ENCODE measurements at places on chromosomes 3 and 15. TPM values are rescaled to one million over a fixed set of nuclear protein-coding genes. Genes with fewer than 3 reads are reported as not detected.

DNA sequence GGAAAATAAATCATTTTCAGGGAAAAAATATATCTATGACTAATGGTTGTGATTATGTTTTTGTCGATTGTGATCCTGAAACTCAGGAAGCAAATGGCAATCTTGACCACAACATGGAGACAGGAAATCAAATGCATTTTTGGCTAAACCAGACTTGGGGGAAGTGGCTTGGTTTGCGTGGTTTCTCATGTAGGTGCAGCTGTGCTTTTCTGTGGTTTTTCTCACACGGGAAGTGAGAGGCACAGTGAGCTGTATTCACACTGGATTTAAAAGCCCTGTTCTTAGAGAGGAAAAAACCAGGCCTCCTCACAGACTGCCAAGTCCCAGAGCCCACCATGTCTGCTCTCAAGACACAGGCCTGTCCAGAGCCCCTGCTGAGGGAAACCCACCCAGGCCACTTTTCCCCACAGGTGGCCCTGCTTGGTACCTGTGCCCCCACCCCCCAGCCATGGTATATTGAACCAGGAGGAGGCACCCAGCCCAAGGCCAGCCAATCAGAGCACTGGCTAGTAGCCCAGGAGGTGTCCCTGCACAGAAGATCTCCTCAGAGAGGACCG, 46.1 kb downstream of the BTD start:
- no peak for DNase-seq
- H3K36me3 ChIP-seq, result no peaks in the 10 kb centered on the region
- H3K4me3 ChIP-seq, result peak overlapping the region; percentile 50
- H3K4me1 ChIP-seq, result peaks cover 33% of the 10 kb centered on the region
- H3K27me3 ChIP-seq, result no peaks in the 10 kb centered on the region

Gene HIGD2B
- not detected for total RNA-seq

GRCh38 chr3:174907027-174907426, 47.9 kb downstream of the NAALADL2 start:
- DNase-seq, result no peak
- no peak overlapping the region for H3K27ac ChIP-seq
- no peaks in the 10 kb centered on the region for H3K27me3 ChIP-seq

DNA sequence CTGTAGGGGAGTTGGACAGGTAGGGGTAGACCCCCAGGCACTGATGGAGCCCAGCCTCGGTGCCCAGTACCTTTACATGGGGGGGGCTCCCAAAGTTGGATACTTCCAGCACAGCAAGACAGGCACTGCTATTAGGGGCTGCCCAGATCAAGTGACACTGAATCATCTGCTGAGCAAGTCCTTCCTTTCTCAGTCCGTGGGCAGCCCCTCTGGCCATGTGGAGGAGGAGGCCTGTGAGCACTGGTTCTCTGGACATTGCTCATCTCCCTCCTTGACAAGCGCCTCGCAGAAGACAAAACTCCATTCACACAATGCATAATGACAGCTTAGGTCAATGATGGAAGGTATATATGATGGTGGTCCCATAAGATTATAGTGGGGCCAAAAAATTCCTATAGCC, 35.7 kb downstream of the EEFSEC start:
- H3K27ac ChIP-seq, result no peak overlapping the region
- H3K36me3 ChIP-seq, result no peaks in the 10 kb centered on the region
- H3K4me1 ChIP-seq, result peaks cover 6% of the 10 kb centered on the region
- no peak overlapping the region for H3K4me3 ChIP-seq
- no peak for DNase-seq
- H3K27me3 ChIP-seq, result no peaks in the 10 kb centered on the region

GRCh38 chr15:78002996-78003395, 74.5 kb downstream of the TBC1D2B start:
- H3K27me3 ChIP-seq, result no peaks in the 10 kb centered on the region
- no peak overlapping the region for H3K27ac ChIP-seq
- no peak overlapping the region for H3K4me3 ChIP-seq
- DNase-seq, result no peak

DNA sequence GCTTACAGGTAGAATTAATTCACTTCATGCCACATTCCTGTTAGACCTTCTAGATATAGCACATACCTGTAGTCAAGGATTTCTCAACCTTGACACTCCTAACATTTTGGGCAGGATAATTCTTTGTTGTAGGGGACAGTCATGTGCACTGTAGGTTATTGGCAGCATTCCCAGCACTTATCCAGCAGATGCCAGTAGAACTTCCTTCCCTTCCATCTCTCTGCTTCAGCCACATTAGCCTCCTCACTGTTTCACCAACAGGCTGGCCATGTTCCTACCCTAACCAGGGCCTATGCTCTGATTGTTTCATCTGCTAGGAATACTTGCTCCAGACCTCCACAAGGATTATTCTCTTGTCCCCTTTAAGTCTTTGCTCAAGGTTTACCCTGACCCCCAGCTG, 68.0 kb upstream of the STAC start:
- no peaks in the 10 kb centered on the region for H3K27me3 ChIP-seq
- no peaks in the 10 kb centered on the region for H3K4me1 ChIP-seq
- H3K36me3 ChIP-seq, result no peaks in the 10 kb centered on the region
- no peak for DNase-seq
- H3K27ac ChIP-seq, result no peak overlapping the region

GRCh38 chr15:34855413-34855812, 60.1 kb upstream of the ACTC1 start:
- peaks cover 6% of the 10 kb centered on the region for H3K36me3 ChIP-seq
- H3K4me1 ChIP-seq, result peaks cover 57% of the 10 kb centered on the region
- no peaks in the 10 kb centered on the region for H3K27me3 ChIP-seq
- H3K4me3 ChIP-seq, result no peak overlapping the region
- no peak for DNase-seq

GRCh38 chr3:53688066-53688465, 158.2 kb downstream of the CHDH start:
- no peak for DNase-seq
- H3K27me3 ChIP-seq, result no peaks in the 10 kb centered on the region
- H3K4me1 ChIP-seq, result no peaks in the 10 kb centered on the region
- H3K27ac ChIP-seq, result no peak overlapping the region
- H3K36me3 ChIP-seq, result no peaks in the 10 kb centered on the region

Gene KNG1
- total RNA-seq, result not detected

Gene CD86
- total RNA-seq, result 18.0 TPM

- H3K36me3 ChIP-seq, result no peaks in the 10 kb centered on the region
- H3K27me3 ChIP-seq, result no peaks in the 10 kb centered on the region
- no peak for DNase-seq
- peaks cover 22% of the 10 kb centered on the region for H3K4me1 ChIP-seq
- no peak overlapping the region for H3K4me3 ChIP-seq
- H3K27ac ChIP-seq, result no peak overlapping the region
Measured at GRCh38 chr3:20240154-20240883, 54.3 kb upstream of the SGO1 start.

DNA sequence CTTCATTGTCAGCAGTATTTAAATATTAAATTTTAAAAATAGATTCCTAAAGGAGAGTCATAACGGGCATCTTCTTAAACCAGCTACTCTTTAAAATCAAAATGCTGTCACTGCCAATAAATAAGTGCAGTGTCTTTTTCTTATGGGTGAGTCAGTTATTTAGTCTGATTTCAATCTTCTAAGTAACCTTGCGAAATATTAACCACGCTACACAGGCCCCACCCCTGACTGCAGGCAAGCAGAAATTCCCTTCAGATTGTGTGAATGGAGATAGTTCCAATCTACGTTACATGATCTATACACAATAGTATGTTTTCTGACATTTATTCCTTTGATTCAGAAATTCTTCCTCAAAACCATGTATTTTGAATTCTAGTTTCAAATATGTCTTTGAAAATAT, 141.5 kb downstream of the GADL1 start:
- no peak overlapping the region for H3K4me3 ChIP-seq
- H3K36me3 ChIP-seq, result no peaks in the 10 kb centered on the region
- H3K27ac ChIP-seq, result no peak overlapping the region
- H3K27me3 ChIP-seq, result no peaks in the 10 kb centered on the region

- H3K4me1 ChIP-seq, result peaks cover 49% of the 10 kb centered on the region
- no peaks in the 10 kb centered on the region for H3K36me3 ChIP-seq
- no peak for DNase-seq
- no peaks in the 10 kb centered on the region for H3K27me3 ChIP-seq
- peak overlapping the region; percentile 58 for H3K4me3 ChIP-seq
Measured at GRCh38 chr3:11672363-11672762, 28.6 kb upstream of the VGLL4 start.

DNA sequence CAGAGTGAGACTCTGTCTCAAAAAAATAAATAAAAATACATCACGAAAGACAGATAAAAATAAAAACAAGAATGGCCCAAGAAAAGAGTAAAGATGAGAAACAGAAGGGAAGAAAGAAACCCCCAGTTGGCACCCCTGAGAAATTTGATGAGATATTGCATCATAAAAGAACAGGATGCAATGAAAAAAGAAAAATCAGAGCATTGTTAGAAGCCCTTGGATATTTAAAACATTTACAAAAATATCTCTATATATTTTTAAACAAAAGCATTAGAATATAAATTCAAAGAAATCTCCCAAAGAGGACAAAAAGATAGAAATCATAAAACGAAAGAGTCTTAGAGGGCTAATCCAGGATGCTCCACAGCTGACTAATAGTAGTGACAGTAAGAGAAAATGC, 18.6 kb upstream of the ZBTB38 start:
- no peaks in the 10 kb centered on the region for H3K27me3 ChIP-seq
- H3K27ac ChIP-seq, result no peak overlapping the region
- H3K36me3 ChIP-seq, result no peaks in the 10 kb centered on the region
- H3K4me1 ChIP-seq, result no peaks in the 10 kb centered on the region
- H3K4me3 ChIP-seq, result no peak overlapping the region

Gene ZMYND10
- not detected for total RNA-seq

Gene ZDHHC19
- not detected for total RNA-seq

DNA sequence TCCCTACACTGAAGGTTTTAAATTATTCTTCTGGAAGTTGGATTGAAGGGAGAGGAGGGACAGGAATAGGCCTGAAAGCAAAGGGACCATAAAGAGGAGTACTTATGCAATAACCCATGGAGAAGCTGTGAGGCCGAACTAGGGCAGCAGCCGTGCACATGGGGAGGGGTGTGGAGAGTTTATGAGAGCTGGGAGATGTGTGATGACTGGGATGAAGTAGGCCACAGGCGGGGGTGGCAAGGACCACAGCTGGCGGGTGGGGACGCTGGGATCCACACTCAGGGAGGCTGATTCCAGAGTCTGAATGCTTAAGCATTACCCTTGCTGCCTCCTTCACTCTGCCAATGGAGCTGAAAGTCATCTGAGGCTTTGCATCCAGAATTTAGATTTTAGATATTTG, 123.8 kb downstream of the ARNT2 start:
- no peak overlapping the region for H3K4me3 ChIP-seq
- H3K27ac ChIP-seq, result no peak overlapping the region
- H3K4me1 ChIP-seq, result peaks cover 9% of the 10 kb centered on the region

DNA sequence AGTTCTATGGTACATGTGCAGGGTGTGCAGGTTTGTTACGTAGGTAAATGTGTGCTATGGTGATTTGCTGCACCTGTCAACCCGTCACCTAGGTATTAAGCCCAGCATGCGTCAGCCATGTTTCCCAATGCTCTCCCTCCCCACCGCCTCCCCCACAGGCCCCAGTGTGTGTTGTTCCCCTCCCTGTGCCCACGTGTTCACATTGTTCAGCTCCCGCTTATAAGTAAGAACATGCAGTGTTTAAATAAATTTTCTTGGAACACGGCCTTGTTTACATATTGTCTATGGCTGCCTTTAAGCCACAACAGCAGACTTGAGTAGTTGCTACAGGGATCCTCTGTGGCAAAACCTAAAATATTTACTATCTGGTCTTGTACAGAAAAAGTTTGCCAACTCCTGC, 41.3 kb upstream of the CORO2B start:
- no peak overlapping the region for H3K4me3 ChIP-seq
- peak overlapping the region; percentile 72 for H3K27ac ChIP-seq

- DNase-seq, result no peak
- no peaks in the 10 kb centered on the region for H3K4me1 ChIP-seq
- H3K27ac ChIP-seq, result no peak overlapping the region
- no peaks in the 10 kb centered on the region for H3K36me3 ChIP-seq
Measured at GRCh38 chr3:161548301-161548700, 51.7 kb downstream of the OTOL1 start.

- H3K36me3 ChIP-seq, result no peaks in the 10 kb centered on the region
- no peaks in the 10 kb centered on the region for H3K27me3 ChIP-seq
- no peaks in the 10 kb centered on the region for H3K4me1 ChIP-seq
- no peak overlapping the region for H3K27ac ChIP-seq
- no peak overlapping the region for H3K4me3 ChIP-seq
Measured at GRCh38 chr3:150388498-150389418, 19.3 kb upstream of the TSC22D2 start.

- no peak for DNase-seq
- no peak overlapping the region for H3K4me3 ChIP-seq
Measured at GRCh38 chr3:99534951-99535704, 103.3 kb upstream of the COL8A1 start.

GRCh38 chr3:98709441-98709840, 53.7 kb upstream of the ST3GAL6 start:
- no peak overlapping the region for H3K4me3 ChIP-seq
- DNase-seq, result no peak
- no peaks in the 10 kb centered on the region for H3K36me3 ChIP-seq
- H3K27me3 ChIP-seq, result no peaks in the 10 kb centered on the region

DNA sequence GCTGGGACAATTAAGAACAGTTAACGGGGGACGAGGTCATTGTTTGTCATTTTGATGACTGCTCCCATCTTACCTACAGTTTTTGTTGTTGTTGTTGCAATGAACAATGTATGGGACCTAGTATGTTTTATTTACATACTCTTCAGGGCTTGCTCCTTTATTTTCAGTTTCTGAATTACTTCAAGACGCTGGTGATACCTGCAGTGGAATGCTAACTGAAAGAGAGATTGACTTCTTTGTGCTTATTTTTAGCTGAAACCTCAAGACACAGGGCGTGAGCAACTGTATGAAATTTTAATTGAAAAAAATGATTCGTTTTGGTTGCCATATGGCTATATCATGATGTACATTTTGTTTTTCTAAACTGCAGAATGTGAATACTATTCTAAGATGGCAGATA, 297.9 kb downstream of the EDEM1 start:
- H3K27me3 ChIP-seq, result no peaks in the 10 kb centered on the region
- no peak for DNase-seq
- H3K4me3 ChIP-seq, result no peak overlapping the region
- no peaks in the 10 kb centered on the region for H3K36me3 ChIP-seq
- H3K27ac ChIP-seq, result no peak overlapping the region
- no peaks in the 10 kb centered on the region for H3K4me1 ChIP-seq

Gene GMPS
- total RNA-seq, result 30.2 TPM

GRCh38 chr15:92393071-92393979, at the start of gene ST8SIA2:
Gene ST8SIA2, plus strand, starts transcription at chr15:92393881. Its CDS starts 184 bp downstream, at chr15:92394065.
- no peak for DNase-seq
- no peak within 1 kb of the TSS for H3K27ac ChIP-seq
- H3K36me3 ChIP-seq, result no peaks in the 10 kb centered on the region
- peaks cover 6% of the 10 kb centered on the region for H3K27me3 ChIP-seq
- H3K4me3 ChIP-seq, result no peak within 1 kb of the TSS

GRCh38 chr3:15495461-15496340, 25.8 kb downstream of the COLQ start:
- H3K4me3 ChIP-seq, result no peak overlapping the region
- no peak overlapping the region for H3K27ac ChIP-seq
- DNase-seq, result no peak
- H3K27me3 ChIP-seq, result no peaks in the 10 kb centered on the region
